Transverse colon (tissue), 4 donors: ENCODE measurements at places on chromosomes 5 and 9.

DNA sequence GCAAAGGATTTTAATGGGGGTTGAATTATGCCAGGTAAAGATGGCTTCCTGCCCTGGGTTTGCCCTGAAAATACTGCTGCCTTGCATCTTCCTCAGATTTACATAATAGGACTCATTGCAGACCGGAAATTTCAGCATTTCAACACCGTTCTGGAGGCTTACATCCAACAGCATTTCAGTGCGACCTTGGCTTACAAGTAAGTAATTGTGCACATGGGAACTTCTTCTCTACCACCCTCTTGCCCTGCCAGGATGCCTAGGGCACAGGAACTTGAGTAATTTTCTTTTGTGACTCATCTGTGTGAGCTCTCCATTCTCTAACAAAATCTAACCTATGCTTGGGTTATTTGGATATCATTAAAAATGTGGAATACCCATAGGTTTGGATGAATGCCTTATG, 80.2 kb downstream of the DOCK2 start:
- DNase-seq: no peak

DNA sequence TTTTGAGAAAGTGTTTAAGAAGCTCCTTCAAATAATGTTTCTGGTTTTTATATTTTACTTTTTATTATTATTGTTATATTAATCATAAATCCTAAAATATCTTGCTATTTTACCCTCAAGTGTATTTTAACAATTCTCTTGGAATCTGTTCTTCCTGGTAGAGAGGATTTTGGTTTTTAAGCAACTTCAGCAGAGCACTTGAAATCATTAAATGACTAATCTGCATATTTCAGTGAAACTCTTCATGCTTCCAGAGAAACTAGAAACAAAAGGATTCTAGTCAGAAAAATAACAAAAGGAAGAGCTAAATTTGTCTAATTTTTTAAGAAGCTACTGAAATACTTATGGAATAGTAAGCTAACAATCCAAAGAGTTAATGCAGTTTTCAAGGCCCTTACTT, 1057.3 kb downstream of the TLE1 start:
- DNase-seq: no peak

GRCh38 chr5:15383469-15383868, 116.5 kb upstream of the FBXL7 start:
- DNase-seq: no peak

GRCh38 chr5:137627706-137628105, 108.2 kb downstream of the KLHL3 start:
- no peak for DNase-seq

GRCh38 chr9:129632460-129632859, 6.5 kb downstream of the NTMT1 start:
- DNase-seq: no peak

DNA sequence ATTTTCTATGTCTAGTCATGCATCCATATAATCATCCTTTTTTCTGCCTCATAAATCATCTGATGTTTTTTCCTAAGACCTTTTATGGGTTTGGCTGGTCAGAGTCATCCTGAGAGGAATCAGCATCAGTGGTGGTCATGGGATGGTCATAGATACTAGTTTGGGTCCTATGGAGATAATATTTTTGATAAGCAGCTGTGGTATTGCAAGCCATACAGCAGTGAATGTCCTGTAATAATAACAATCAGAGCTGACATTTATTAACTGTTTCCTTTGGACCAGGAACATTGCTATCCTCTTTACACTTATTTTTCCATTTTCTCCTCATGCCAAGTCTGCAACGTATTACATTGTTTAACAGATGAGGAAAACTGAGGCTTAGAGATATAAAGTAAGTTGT, 83.1 kb downstream of the TEX10 start:
- DNase-seq: no peak

GRCh38 chr5:78504704-78505677, 143.6 kb downstream of the LHFPL2 start:
- peak; percentile 72 for DNase-seq

GRCh38 chr9:129835128-129835859, at the start of the genes C9orf78 and USP20:
Gene C9orf78 (minus strand): TSS chr9:129835275. CDS start chr9:129835221, 54 bp downstream.
Gene USP20 (plus strand): TSS chr9:129835458. CDS start chr9:129852556, 17,098 bp downstream.
- DNase-seq: peak; percentile 98

DNA sequence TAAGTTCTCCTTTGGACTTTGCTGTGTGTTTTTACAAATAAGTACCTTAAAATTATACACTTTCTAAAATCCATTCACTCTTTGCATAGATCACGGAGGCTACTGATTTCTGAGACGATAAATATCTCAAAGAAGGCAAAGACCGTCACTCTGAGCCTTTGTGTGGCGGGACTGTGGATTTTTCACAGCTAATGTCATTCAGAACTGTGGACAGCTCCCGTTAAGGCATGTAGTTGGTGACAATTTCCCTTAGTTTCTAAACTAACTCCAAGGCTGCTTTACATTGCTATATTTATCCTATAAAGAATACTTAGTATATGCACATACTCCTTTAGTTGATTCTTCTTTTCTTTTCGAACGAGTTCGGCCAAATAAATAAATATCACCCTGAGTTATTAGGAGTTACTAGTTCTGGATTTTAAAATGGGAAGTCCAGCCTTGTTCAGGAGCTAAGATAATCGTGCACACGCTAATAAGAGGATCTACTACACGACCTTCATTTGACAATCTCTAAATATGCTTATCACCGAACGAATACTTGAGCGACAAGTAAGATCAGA, 1.8 kb downstream of the HCN1 start:
- DNase-seq: no peak

DNA sequence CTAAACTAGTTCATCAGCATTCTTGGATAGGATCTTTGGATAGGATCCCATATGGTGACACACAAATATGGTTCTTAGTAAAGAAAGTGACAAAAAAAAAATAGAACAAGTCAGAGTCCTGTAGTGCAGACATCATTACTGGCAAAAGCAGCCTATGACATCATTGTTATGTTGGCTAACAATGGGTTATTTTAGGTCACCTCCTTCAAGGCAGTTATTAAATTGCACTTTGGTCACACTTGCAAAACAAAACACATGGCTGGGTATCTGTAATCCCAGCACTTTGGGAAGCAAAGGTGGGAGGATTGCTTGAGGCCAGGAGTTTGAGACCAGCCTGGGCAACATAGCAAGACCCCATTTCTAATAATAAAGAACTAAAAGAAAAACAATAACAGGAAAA, 185.9 kb downstream of the KIAA0825 start:
- DNase-seq: no peak

DNA sequence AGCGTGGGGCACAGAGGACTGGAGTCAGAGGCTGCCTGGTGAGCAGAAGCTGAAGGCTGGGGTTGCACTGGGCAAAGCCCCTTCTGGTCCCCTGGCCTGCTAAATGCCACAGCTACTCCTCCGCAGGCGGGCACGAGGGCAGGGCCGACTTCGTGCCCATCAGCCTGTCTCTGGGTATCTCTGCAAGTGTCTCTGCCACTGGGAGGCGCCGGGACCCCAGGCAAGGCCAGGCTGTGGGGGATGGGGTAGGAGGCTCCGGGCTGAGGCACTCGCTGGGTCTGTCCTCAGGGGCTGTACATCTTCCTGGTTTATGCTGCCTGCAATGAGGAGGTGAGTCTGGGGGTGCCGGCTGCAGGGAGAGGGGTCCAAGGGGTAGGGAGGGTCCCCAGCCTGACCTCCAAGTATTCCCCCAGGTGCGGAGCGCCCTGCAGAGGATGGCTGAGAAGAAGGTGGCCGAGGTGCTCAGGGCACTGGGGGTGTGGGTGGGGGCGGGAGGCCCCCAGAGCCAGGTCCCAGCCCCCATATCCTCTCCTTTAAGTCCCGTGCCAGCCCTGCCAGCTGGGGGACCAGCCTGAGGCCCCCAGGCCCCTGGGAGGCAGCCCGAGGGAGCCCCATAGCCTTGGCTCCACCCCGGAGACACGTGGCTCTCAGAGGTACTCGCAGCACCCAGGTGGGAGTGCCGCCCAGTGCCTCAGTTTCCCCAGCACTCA, 25.1 kb downstream of the ADGRD2 start:
- DNase-seq: no peak

DNA sequence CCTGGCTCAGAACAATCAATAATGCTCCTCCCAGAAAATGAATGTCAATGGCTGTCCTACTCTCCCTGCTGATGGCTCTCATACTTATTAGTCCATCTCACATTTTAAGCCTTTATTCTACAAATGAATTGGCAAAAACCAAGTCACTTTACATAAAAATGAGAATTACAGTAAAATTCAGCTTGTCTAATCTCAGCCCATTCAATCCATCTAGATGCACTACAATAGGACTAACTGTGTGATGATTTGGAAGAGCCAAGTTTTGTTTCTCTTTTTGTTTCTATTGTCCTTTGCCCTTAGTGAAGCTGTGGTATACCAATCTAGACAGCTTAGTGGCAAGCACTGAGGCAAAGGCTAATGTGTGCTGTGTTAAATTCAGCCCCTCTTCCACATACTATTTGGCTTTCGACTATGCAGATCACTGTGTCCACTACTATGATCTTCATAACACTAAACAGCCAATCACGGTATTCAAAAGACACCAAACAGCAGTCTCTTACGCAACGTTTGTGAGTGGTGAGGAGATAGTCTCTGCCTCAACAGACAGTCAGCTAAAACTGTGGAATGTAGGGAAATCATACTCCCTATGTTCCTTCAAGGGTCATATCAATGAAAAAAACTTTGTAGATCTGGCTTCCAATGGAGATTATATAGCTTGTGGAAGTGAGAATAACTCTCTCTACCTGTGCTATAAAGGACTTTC, 140.8 kb upstream of the ZNF462 start:
- no peak for DNase-seq

DNA sequence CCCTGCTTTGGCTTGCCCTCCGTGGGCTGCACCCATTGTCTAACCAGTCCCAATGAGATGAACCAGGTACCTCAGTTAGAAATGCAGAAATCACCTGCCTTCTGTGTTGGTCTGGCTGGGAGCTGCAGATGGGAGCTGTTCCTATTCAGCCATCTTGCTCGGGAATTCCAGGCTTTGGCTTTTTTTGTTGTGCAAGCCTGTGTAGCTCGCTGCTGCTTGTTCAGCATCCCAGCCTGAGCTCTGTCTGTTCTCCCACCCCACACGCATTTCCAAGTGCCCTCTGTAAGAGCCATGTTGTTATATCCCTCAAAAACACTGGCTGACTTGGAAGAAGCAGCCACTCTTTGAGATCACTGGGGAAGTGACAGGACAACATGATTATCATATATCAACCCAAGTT, 101.6 kb upstream of the DPYSL3 start:
- no peak for DNase-seq

- no peak for DNase-seq
These were observed 44.4 kb downstream of the PARP8 start for GRCh38 chr5:50710838-50711237.

DNA sequence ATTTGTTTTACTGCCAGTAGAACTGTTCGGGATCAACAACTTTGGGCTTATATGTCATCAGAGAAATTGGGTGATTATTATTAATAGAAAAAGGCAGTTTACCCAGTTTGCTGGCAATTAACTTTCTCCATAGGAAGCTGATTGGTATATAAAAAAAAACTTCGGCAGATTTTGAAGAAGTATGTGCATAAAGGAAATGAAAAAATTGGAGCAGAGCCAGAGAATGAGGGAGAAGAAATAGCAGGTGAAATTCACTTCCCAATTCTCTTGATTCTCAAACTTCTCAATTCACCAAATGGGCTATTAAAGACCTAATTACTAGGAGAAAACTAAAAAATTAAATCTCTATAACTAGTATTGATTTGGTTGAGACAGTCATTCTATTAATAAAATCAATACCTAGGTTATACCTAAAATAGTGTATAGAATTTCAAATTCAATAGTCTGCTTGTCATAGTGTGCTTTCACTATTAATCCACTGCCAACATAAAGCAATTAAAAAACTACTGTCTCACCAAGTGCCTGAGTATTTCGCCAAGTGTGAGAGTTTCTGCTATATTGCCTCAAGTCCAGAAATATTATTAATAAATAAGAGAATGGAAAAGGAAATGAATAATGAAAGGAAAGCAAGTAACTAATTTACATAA, 47.5 kb downstream of the STX17 start:
- DNase-seq: no peak

DNA sequence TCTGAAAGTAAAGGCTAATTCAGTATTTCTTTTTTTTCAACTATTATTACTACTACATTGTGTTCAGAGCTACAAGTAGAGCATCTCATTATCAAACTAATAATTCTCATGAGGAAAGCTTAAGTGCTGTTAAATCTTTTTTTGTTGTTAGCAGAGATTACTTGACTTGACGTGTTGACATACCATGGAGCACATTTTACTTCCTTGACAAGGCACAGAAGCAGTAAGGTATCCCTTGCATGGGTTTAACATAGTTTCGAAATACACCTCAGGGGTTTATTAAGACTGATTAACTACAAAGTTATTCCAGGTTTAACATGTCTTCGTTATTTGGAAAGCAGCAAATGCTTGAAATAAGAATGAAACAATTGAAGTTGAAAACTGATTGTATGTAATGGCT, 7.0 kb downstream of the SPDL1 start:
- DNase-seq: no peak
